ENCODE measurements at places on chromosomes 5 and 9.

- no peak for DNase-seq
These were observed 239.5 kb upstream of the MAP3K1 start for GRCh38 chr5:56575821-56576220.

GRCh38 chr5:148951612-148952011 lies 111.2 kb downstream of the SH3TC2 start:
- no peak for DNase-seq

DNA sequence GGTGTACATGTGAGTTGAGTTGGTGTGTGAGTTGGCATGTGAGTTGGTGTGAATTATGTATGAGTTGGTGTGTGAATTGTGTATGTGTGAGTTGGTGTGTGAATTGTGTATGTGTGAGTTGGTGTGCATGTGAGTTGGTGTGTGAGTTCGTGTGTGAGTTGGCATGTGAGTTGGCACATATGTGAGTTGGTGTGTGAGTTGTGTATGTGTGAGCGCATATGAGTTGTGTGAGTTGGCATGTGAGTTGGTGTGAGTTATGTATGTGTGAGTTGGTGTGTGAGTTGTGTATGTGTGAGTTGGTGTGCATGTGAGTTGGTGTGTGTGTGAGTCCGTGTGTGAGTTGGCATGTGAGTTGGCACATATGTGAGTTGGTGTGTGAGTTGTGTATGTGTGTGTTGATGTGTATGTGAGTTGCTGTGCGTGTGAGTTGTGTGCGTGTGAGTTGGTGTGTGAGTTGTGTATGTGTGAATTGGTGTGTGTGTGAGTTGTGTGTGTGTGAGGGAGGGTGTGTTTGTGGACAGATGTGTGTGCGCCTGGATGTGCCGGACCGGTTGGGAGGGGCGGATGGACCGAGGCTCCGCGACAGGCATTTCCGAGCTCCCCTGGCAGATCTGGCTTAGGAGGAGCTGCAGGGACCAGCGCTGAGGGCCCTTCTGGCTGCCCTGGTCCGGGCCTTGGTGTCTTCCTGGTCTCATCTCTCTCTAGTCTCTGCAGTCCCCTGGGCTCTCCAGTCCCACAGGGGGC lies 162.5 kb upstream of the IER5L start:
- DNase-seq: no peak

- DNase-seq: no peak
These were observed 42.8 kb upstream of the PDE8B start for GRCh38 chr5:77167695-77168121.

DNA sequence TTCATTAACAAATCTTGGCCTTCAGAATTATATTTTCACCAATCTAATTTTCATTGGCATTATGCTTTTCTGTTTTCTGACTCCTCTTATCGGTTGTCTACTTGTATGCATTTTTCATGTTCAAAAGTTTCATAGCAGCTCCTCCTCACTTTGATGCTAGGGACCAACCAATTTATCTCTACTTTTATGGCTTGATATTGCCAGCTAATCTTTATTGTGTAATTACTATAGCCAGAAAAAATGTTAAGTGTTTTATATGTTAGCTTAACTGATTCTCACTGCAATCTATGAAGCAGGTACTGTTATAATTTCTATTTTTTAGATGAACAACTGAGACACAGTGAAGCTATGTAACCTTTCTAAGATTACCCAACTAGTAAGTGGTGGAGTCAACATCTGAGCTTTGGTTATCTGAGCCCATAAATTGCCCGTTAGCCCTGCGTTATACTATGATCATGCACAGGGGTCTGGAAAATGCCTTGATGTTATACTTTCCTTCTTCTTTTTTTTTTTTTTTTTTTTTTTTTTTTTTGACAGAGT lies 34.4 kb upstream of the TNC start:
- DNase-seq: no peak

DNA sequence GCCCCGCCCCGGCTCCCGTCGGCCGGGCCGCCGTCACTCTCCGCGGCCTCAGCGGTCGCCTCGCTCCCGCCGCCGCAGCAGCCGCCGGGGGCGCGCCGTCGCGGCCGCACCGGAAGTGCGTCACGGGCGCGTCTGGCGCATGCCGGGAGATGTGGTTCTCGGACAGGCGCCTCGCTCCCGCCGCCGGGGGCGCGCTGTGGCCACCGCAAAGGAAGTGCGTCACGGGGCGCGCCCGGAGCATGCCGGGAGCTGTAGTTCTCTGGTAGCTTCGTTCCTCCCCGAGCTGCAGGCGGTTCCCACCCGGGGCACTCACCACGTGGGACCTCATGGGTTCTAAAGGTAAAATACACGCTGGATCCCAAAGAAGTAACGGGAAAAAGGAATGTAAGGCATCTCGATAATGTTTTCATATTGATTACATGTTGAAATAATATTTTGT lies at the start of gene UBAC1:
TSS of gene UBAC1 (minus strand) at position 97 of the 439 bp plus-strand sequence. CDS start 211 bp downstream, outside the sequence.
- peak; percentile 93 for DNase-seq

- DNase-seq: no peak
These were observed 25.5 kb downstream of the CNTLN start for GRCh38 chr9:17160327-17160726.

DNA sequence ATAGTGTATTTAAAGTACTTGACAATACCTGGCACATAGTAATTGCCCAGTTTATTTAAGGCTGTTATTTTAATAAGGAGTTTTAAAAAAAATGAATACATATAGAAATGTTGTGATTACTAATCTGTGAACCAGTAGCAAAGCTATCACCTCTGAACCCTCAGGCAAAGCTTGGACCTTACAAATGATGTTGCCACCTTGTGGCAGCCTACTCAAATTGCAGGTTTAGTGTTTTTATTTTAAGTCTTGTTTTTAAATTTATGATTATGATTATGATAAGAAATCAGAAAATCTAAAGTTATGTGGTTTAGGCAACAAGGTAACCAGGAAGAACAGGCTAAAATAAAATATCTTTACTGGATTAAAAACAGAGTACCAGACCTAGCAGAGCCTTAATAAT lies 35.8 kb downstream of the PPARGC1B start:
- no peak for DNase-seq

DNA sequence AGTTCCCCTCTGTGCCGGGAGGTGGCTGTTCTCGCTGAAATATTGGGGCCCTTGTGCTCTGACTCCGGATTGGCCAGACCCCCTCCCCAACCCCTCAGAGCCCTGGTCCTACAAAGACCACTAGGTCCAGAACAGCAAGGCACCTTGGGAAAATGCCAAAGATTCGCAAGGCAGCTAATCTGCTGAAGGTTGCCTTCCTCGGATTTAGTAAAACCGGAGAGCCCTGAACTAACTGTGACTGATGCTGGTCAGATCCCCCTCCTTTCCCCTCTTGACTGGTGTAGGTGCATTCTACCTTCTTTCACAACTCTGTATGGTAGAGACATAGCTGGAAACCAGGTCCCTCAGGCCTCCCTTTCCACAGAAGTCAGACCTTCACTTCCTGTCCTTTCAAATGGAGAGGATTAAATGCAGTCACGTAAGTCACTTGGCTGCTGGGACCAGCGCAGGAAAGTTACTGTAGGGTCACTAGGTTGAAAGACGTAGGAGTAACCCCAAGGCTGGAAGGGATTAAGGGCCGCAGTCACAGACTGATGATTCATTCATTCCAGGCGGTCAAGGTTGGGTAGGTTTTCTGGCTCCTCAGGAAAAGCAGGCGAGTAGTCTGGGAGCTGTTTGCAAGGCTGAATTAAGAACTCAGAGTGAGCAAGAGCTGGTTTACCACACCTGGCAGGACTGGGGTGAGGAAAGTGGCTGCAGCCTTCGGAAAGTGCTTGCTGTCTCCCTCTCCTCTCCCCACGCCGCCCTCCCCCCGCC lies 5.3 kb downstream of the BARX1 start:
- no peak for DNase-seq

GRCh38 chr9:126722922-126723806 lies 81.7 kb upstream of the ZBTB43 start:
- peak; percentile 39 for DNase-seq

DNA sequence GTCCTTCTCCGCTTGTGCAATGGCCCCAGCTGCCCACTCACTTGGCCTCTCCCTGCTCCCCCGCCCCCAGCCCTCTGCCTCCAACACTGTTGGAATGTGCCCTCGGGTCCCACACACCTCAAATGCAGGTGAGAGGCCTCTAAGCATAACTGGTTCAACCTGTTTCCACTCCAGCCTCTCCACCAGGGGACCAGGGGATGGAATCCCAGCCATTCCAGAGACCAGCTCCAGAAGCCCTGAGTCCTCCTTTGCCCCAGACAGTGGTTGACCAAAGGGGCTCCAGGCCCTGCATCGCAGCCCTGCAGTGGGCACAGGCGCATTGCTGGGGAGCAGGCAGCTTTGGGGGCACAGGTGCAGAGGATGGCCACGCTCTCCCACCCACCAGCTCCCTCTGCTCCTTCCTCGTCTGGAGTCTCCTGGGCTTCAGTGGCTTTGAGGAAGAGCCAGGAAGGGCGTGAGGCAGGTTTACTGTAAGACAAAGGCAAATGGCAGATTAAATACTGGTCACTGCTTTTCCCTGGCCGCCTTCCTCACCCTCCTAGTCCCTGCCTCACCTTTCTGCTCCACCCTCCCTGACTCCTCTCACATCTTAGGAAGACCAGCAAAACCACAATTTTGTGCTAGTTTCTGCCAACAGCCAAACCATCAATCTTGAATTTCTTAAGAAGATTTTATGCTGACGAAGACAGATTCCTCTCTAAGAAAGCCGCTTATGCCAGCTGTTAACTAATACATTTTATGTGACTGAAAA lies 29.1 kb upstream of the IRX2 start:
- DNase-seq: no peak

DNA sequence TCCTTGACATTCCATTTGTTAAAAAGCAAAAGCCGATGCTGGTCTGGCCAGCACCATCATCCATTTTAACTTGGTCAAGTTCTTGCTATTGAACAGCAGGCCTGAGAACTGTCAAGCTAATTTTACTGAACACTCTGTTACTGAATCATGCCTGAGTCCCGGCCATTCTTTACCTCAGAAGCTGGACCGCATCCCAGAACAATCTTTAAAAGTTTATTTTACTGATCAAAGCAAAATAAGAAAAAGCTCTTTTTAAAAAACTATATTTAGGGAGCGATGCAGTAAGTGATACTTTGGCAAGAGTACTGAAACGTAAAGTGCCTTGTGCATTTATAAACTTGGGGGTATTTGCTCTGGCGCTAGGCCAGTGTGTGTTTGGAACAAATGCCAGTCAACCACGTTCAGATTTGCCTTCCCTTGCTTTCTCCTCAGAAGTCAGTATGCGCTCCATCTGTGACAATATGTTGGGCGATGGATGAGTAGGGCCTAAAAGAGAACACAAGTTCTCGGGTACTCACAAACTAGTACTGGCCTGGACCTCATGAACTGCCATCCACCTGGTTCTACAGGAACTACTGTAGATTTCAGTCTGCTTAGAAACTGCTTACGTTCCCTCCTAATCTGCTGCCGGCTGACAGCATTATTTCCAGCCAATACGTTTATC lies 161.9 kb downstream of the MAPKAP1 start:
- DNase-seq: no peak

DNA sequence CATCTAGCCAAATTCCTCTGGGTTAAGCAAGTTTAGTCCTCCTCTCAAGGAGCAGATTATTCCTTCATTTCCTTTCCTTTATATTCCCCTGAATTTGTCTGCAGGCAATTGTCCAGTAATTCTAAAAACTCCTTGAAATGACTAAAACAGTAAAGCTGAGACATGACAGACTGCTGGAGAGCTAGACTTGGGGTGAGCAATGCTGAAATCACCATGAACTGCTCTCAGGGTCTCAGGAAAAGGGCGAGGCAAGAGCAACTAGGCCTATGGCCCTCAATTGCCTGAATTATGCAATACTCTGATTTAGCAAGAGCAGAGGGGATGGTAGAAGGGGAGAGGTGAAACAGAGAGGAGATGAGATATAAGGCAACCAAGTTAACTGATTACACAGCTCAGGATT lies 172.9 kb upstream of the NREP start:
- DNase-seq: no peak

GRCh38 chr5:140560227-140560626 lies 3.0 kb upstream of the SRA1 start:
- DNase-seq: no peak

DNA sequence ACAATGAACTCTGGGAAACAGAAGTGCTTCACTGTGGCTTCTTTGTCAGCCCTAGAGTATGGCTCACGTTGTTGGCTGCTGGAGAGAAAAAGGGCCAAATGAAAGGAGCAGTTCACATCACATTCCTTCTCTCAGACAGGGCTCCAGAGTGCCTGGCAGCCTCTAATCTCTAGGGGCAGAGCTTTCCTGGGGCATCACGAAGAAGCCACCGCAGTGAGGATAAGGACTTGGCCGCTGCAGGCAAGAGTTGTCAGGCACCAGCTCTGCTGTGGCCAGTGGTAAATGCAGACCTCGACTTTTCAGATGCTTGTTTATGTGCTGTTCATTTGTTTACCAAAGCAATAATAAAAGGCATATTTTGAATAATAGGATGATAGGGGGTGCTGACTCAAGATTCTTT lies 227.2 kb downstream of the ICE1 start:
- no peak for DNase-seq

- no peak for DNase-seq
These were observed 68.5 kb downstream of the FRMD3 start for GRCh38 chr9:83469722-83470121.

GRCh38 chr5:119264186-119264585 lies 91.6 kb upstream of the TNFAIP8 start:
- DNase-seq: no peak

DNA sequence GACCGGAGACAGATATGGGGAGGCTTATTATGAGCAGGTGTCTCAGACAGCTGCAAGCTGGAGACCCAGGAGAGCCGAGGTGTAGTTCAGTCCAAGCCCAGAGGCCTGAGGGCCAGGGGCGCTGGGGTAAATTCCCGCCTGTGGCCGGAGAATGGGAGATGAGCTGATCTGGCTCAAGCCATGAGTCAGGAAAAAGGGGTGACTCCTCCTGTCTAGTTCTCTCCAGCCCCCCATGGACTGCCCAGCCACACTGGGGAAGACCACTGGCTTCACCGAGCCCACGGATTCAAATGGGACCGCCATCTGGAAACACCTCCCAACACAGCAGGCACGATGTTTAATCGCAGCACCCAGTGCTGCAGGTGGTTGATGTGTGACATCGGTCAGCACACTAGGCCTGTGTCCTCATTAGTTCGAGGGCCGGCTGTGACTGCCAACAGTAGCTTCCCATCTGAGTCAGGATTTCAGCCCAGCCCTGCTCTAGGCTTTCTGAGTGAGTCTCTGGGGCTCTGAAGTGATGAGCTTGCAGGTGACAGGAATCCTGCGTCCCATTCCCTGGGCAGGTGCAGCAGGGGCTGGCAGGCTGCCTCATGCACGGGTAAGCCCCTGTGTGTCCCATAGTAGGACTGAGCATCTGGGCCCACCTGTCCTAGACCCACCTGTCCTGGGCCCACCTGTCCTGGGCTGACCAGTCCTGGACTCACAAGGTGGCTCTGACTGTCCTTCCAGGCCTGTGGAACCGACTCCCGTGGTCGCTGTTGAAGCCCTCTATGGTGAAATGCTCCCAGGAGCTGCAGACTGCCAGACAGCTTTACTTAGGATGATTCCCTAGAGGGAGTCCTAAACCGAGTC lies 49.7 kb downstream of the AHRR start:
- DNase-seq: no peak
